ENCODE measurements at places on chromosomes 3 and 15. TPM values are rescaled to one million over a fixed set of nuclear protein-coding genes. Genes with fewer than 3 reads are reported as not detected.

The ACVR2B gene
- 7.6 TPM for total RNA-seq

The RNF7 gene
- 68.8 TPM for total RNA-seq

The MB21D2 gene
- 19.8 TPM for total RNA-seq

The SERINC4 gene
- total RNA-seq, result 0.18 TPM

The CD86 gene
- 21.7 TPM for total RNA-seq

The ANKUB1 gene
- not detected for total RNA-seq

The SPINT1 gene
- total RNA-seq, result 4.9 TPM

The PAK6 gene
- 0.65 TPM for total RNA-seq

The CCR3 gene
- 1.2 TPM for total RNA-seq

The ALS2CL gene
- 7.4 TPM for total RNA-seq

The CCR1 gene
- 20.0 TPM for total RNA-seq

The NBEAL2 gene
- 267 TPM for total RNA-seq

The SPTBN5 gene
- 1.6 TPM for total RNA-seq

The GOLGA8T gene
- total RNA-seq, result not detected

The WDR93 gene
- not detected for total RNA-seq

DNA sequence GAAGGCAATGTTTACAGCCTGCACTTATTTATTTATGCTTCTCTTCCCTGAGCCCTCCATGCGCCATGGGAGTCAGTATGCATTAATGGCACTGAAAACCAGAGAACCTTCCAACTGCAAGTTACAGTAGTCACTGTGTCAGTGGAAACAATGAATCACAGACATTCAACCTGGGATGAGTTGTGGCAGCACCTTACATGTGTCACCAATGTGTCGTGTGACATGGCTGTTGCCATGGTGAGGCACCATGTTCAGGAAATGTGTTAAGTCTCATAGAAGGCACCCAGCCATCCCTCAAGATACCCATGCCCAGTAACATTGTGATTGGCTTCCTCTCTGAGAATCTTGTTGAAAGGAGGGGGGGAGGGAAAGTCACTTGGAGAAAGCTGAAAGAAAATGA lies 105.0 kb downstream of the FOXP1 start:
- no peak overlapping the region for H3K4me3 ChIP-seq
- H3K36me3 ChIP-seq, result peaks cover 8% of the 10 kb centered on the region
- H3K27ac ChIP-seq, result no peak overlapping the region
- no peaks in the 10 kb centered on the region for H3K27me3 ChIP-seq
- H3K4me1 ChIP-seq, result peaks cover 8% of the 10 kb centered on the region
- peak; percentile 36 for DNase-seq

- no peak overlapping the region for H3K27ac ChIP-seq
- DNase-seq, result no peak
- H3K27me3 ChIP-seq, result no peaks in the 10 kb centered on the region
- H3K36me3 ChIP-seq, result peaks cover 20% of the 10 kb centered on the region
- H3K4me1 ChIP-seq, result peaks cover 39% of the 10 kb centered on the region
Observed at GRCh38 chr3:63872135-63872924, 8.7 kb downstream of the ATXN7 start.

- H3K27ac ChIP-seq, result no peak overlapping the region
- no peaks in the 10 kb centered on the region for H3K27me3 ChIP-seq
- H3K4me3 ChIP-seq, result no peak overlapping the region
- H3K36me3 ChIP-seq, result peaks cover 86% of the 10 kb centered on the region
- H3K4me1 ChIP-seq, result peaks cover 42% of the 10 kb centered on the region
Observed at GRCh38 chr3:16382845-16383244, 117.8 kb downstream of the OXNAD1 start.

DNA sequence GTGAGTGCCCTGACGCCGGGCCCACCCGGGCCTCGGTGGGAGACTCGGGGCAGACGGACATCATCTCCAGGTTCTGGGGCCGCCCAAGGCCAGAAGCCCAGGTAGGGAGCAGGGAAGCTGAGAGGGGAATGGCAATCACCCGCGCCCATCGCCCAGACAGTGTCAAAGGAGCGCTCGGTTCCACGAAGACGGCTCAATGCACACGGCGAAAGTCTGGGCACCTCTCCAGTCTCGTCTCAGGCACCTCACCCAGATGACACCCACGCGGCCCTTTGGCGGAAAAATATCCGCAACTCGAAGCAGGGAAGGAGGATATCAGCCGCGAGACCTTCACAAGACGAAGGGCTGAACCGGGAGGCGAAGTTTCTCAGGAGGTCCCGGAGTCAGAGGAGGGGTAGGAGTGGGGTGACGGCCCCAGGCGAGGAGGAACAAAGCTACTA lies 916 bp downstream of the IL17RD start:
- DNase-seq, result no peak
- peaks cover 10% of the 10 kb centered on the region for H3K4me1 ChIP-seq
- no peaks in the 10 kb centered on the region for H3K36me3 ChIP-seq
- peaks cover 78% of the 10 kb centered on the region for H3K27me3 ChIP-seq

- no peak overlapping the region for H3K27ac ChIP-seq
- H3K4me3 ChIP-seq, result peak overlapping the region; percentile 66
- no peak for DNase-seq
- H3K27me3 ChIP-seq, result peaks cover 26% of the 10 kb centered on the region
Observed at GRCh38 chr15:92733934-92734521, 78.5 kb upstream of the FAM174B start.

DNA sequence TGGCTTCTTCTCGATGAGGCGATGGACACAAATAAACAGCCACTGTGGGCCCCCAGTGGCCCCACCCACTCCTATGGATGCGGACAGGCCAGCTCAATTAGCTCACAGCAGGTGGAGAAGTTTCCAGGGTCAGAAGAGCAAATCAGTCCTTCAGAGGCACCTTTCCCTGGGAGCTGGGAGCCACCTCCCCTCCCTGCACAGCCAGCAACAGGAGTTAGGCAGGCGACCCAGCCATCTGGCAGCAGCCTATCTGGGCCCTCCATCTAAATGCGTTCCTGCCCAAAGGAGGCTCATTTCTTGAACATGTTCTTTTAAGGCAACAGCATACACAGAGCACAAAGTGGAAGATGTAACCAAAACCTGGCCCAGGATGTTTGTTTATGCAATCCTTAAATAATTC lies 211.9 kb upstream of the ARRDC4 start:
- no peak for DNase-seq
- no peak overlapping the region for H3K4me3 ChIP-seq
- H3K27me3 ChIP-seq, result no peaks in the 10 kb centered on the region
- H3K36me3 ChIP-seq, result no peaks in the 10 kb centered on the region
- no peak overlapping the region for H3K27ac ChIP-seq

DNA sequence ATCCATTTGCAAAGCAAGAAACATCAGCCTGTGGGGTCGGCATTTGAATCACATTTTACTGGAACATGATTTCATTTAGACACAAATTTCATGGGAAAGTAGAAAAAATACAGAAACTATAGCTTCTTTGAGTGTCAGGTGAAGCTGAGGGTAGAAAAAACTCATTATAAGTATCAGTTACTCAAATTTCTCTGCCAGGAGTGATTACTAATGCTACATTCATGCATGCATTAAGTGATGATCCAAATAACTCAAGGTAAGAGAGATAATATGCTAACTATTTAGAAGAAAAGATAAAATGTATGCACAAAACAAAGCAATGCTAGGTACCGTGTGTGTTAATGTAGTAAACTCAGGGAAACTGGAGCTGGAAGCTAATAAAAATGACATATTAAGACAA lies 406.0 kb downstream of the GAP43 start:
- H3K27ac ChIP-seq, result no peak overlapping the region
- H3K27me3 ChIP-seq, result no peaks in the 10 kb centered on the region
- no peak overlapping the region for H3K4me3 ChIP-seq
- no peak for DNase-seq
- no peaks in the 10 kb centered on the region for H3K4me1 ChIP-seq

- peaks cover 57% of the 10 kb centered on the region for H3K36me3 ChIP-seq
- H3K27ac ChIP-seq, result no peak overlapping the region
- no peaks in the 10 kb centered on the region for H3K27me3 ChIP-seq
- no peak for DNase-seq
- H3K4me3 ChIP-seq, result no peak overlapping the region
Observed at GRCh38 chr3:18703798-18704197, 278.7 kb upstream of the SATB1 start.

- no peak for DNase-seq
- H3K36me3 ChIP-seq, result no peaks in the 10 kb centered on the region
- H3K27ac ChIP-seq, result no peak overlapping the region
- H3K4me3 ChIP-seq, result no peak overlapping the region
Observed at GRCh38 chr3:28595372-28595771, 246.7 kb upstream of the AZI2 start.

DNA sequence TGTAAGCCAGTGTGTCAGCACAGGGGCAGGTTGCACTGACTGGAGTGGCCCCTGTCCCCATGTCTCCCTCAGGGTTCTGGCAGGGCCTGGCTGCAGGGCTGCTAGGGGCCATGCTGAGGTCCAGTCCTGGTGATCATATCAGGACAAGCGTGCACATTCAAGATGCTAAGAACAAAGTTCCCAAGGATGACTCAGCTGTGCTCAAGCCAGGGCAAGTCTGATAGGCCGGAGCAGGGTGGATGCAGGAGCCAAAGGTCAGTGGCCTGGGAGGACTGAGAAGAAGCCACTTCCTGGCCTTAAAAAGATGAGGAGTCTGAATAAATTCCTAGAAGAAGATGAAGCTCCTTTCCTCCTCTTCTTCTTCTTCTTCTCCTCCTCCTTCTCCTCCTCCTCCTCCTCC lies 353.2 kb downstream of the AGBL1 start:
- H3K4me1 ChIP-seq, result no peaks in the 10 kb centered on the region
- no peak overlapping the region for H3K27ac ChIP-seq
- H3K27me3 ChIP-seq, result peaks cover 2% of the 10 kb centered on the region
- DNase-seq, result no peak
- H3K4me3 ChIP-seq, result no peak overlapping the region

DNA sequence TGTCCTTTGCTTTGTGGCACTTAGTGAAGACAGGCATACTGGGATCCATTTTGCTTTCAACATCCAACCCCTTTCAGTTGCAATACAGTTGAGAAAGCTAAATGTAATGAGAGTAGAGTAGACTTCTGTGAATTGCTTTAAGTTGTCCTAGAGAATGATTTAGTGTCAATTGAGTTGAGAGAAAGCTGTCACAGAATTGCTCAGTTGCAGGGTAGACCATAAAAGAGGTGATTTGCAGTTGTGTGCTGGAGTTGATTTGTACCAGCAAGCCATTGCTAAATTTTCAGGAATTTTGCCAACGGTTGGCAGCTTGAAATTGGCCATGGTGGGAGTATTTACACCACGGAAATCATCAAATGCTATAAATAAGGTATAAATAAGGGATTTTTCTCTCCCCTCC lies 2.2 kb downstream of the ABHD5 start:
- no peak overlapping the region for H3K27ac ChIP-seq
- H3K4me3 ChIP-seq, result peak overlapping the region; percentile 86
- H3K36me3 ChIP-seq, result peaks cover 3% of the 10 kb centered on the region

GRCh38 chr15:86555939-86556338 lies 476.3 kb downstream of the AGBL1 start:
- no peak overlapping the region for H3K27ac ChIP-seq
- no peak overlapping the region for H3K4me3 ChIP-seq
- H3K36me3 ChIP-seq, result no peaks in the 10 kb centered on the region
- no peaks in the 10 kb centered on the region for H3K27me3 ChIP-seq

DNA sequence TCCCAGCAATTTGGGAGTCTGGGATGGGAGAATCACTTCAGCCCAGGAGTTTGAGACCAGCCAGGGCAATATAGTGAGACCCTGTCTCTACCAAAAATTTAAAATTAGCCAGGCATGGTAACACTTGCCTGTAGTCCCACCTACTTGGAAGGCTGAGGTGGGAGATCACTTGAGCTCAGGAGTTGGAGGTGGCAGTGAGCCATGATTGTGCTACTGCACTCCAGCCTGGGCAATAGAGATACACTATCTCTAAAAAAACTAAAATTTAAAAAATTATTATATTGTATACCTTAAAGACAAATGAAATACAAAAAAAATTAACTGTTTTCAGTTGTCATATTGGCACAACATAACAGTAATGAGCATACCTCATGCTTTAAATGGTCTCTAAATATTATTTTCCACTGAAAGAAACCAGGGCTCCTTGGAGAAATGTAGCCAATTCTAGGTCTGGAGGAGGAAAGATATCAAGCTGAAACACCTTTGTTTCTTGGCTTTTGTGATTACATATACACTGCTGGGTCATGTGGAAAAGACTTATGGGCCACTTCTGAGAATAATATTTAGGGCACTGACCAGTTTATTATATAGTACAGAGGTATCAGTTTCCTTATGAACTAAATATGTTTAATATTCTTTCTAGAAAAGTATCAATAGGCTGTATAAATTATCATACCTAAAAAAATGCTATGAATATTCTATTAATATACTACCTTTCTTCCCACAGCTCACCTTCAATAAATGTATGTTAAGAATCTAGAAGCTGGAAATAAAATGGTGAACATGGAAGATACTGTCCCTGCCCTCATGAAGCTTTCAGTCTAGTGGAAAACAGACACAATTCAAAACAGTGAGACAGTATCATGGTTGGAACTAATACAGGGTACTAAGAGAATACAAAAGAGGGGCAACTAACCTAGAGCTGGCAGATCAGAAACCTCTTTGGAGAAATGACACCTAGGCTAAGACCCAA lies 119.5 kb downstream of the TMCC1 start:
- no peaks in the 10 kb centered on the region for H3K27me3 ChIP-seq
- no peaks in the 10 kb centered on the region for H3K4me1 ChIP-seq
- H3K27ac ChIP-seq, result no peak overlapping the region
- H3K36me3 ChIP-seq, result no peaks in the 10 kb centered on the region
- no peak overlapping the region for H3K4me3 ChIP-seq

GRCh38 chr3:176785171-176785570 lies 412.1 kb downstream of the TBL1XR1 start:
- H3K27ac ChIP-seq, result no peak overlapping the region
- no peaks in the 10 kb centered on the region for H3K27me3 ChIP-seq
- no peak for DNase-seq
- no peak overlapping the region for H3K4me3 ChIP-seq
- no peaks in the 10 kb centered on the region for H3K36me3 ChIP-seq
- no peaks in the 10 kb centered on the region for H3K4me1 ChIP-seq

DNA sequence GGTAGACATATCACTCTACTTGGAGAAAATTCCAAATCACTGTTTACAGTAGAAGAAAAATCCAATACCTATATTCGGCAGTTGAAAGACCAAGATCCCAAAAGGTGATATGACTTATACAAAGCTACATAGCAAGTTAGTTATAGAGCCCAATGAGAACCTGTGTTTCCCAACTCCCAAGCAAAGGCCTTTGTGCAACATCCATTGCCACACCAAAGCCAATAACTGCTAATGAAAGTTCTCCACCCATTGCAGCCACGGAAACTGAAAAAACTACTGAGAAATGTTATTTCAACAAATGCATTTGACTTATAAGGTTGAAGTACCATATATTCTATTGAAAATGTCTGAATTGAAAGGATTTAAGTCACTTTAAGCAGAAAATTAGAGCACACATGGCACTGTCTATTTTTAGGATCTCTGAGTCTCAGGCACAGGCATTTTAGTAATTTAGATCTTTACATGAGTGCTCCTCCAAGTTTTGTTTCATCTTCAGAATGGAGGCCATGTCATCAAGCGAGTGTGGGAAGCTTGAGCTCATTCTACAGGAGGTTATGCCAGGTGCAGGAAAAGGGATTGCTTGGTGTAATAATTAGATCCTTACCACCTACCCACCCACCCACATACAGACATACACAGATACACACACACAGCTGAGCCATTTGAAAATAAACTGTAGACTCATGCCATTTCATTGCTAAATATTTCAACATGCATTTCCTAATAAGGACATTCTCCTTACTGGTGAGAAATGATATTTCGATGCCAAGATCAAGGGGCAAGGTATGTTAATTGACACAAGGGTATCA lies 19.7 kb upstream of the ANO10 start:
- DNase-seq, result no peak
- H3K4me3 ChIP-seq, result no peak overlapping the region
- peaks cover 17% of the 10 kb centered on the region for H3K27me3 ChIP-seq
- no peaks in the 10 kb centered on the region for H3K36me3 ChIP-seq

GRCh38 chr3:16534640-16535262 lies 21.3 kb upstream of the RFTN1 start:
- peaks cover 41% of the 10 kb centered on the region for H3K27me3 ChIP-seq
- DNase-seq, result no peak
- no peak overlapping the region for H3K4me3 ChIP-seq
- no peak overlapping the region for H3K27ac ChIP-seq
- no peaks in the 10 kb centered on the region for H3K4me1 ChIP-seq
- H3K36me3 ChIP-seq, result no peaks in the 10 kb centered on the region

Measured in activated CD4-positive, alpha-beta memory T cell treated with anti-CD3 and anti-CD28 coated beads, Interleukin-2, amount 10 ng/mL, durations not matched to agents 7 days and 5 days (primary cell).